ENCODE measurements at places on chromosomes 6 and 20. TPM values are rescaled to one million over a fixed set of nuclear protein-coding genes. Genes with fewer than 3 reads are reported as not detected.

DNA sequence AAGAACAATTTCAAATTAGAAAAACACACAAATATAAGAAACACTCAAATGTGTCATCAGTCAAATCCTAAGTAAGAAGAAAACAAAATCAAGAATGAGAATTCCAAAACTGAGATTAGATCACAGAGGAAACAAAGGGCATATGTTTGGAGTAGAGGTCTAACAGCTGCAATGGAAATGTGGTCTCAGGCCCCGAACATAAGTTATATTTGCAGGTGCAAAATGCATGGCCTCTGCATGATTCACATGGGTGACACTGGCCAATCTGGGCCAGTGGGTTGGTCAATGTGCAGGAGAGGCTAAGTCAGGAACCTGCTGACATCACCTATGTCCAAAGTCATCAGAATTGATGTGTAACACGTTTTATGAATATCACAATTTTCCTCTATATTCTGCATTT is 108.5 kb upstream of the MAP7 start:
- DNase-seq: no peak
- H3K4me3 ChIP-seq: no peak overlapping the region
- no peaks in the 10 kb centered on the region for H3K27me3 ChIP-seq
- no peak overlapping the region for H3K27ac ChIP-seq

TRIM15 gene
- total RNA-seq: not detected

DNA sequence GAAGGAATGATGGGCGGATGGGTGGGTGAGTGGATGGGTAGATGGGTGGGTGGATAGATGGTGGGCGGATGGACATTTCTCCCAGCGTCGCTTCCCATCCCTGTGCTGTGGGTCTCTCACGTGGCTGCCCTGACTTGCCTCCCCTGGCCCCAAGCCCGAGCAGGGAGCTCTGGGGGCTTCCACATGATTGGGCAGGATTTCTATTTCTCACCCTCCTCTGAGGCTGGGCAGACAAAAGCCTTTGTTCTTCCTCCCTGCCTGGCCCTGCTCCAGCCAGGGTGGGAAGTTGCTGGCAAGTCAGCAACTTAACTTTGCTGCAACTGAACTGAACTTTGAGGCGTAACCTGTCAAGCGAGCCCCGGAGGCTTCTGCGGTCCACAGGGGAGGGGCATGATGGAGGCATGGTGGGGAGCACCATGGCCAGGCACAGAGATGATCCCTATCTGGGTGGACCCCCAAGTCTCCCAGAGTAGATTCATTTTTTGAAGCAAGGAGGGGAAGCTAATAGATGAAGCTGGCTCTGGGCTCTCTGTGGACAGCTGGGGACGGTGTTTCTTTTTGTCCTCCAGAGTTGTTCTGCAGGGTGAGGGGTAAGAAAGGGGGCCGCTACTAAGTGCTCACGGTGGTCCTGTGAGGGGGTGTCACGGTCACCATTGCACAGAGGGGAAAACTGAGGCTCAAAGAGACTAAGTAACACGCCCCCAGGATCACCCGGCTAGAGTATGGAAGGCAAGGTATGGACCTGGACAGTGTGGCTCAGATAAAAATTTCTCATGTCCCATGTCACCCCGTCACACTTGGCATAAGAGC is 140.1 kb downstream of the CEBPB start:
- DNase-seq: no peak
- peaks cover 3% of the 10 kb centered on the region for H3K4me1 ChIP-seq
- H3K27me3 ChIP-seq: peaks cover 2% of the 10 kb centered on the region
- no peak overlapping the region for H3K27ac ChIP-seq

DNA sequence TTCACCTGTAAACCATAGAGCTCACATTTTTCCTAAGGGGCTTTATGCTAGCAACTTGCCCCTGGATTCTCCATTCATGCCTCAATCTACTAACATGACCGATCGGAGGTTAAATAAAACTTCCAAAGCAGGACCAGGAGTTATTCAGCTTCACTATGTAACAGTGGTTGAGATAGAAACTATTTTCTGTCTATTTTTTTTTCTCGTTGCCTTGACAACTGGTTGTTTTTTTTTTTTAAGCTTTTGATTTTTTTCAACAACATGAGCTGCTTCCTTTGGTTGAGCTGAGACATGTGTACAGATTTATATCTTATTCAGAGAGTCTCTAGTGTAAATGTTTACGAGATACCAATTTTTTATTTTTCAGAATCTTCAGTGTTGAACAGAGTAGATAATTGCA is 85.7 kb downstream of the SHLD1 start:
- H3K27ac ChIP-seq: peak overlapping the region; percentile 42
- H3K4me1 ChIP-seq: peaks cover 20% of the 10 kb centered on the region
- DNase-seq: no peak
- no peak overlapping the region for H3K4me3 ChIP-seq
- peaks cover 8% of the 10 kb centered on the region for H3K36me3 ChIP-seq
- H3K27me3 ChIP-seq: no peaks in the 10 kb centered on the region

OR2H2 gene
- total RNA-seq: not detected

RNF217 gene
- total RNA-seq: 1.1 TPM

DEK gene
- 282 TPM for total RNA-seq

SMPDL3A gene
- not detected for total RNA-seq

IBTK gene
- 26.8 TPM for total RNA-seq

- no peaks in the 10 kb centered on the region for H3K4me1 ChIP-seq
- peaks cover 2% of the 10 kb centered on the region for H3K36me3 ChIP-seq
- H3K27ac ChIP-seq: no peak overlapping the region
- DNase-seq: no peak
- H3K27me3 ChIP-seq: no peaks in the 10 kb centered on the region
Observed at GRCh38 chr6:108699290-108700041, 138.7 kb downstream of the FOXO3 start.

FAM162B gene
- not detected for total RNA-seq

TPX2 gene
- 164 TPM for total RNA-seq

RGL2 gene
- total RNA-seq: 52.8 TPM

SFTA2 gene
- total RNA-seq: not detected

GRCh38 chr20:48064929-48065328 is 279.6 kb upstream of the SULF2 start:
- no peaks in the 10 kb centered on the region for H3K36me3 ChIP-seq
- no peaks in the 10 kb centered on the region for H3K27me3 ChIP-seq
- DNase-seq: no peak
- no peak overlapping the region for H3K4me3 ChIP-seq
- H3K4me1 ChIP-seq: no peaks in the 10 kb centered on the region

DNA sequence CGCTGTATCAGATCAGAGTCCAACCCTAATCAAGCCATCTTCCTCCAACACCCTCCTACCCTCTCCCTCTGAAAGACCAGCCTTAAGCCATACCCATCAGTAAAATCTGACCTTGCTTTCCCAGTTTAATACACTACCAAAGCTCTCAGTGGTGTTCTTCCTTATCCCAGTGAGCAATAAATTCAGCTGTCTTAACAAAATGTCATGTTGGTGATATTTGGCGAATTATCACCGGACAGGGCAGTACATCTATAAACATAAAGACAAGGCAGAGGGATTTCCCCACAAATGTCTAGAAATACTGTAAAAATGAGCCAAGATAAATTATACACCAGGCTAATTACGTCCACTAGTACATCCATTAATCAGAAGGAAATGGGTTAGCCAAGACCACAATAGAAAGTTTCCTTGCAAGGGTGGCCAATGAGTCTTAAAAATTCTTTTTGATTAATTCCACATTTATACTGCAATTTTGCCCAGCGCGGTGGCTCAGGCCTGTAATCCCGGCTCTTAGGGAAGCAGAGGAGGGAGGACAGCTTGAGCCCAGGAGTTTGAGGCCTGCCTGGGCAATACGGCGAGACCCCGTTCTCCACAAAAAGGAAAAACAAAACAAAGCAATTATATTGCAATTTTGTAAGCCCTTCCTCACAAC is 905 bp downstream of the RARS2 start:
- peaks cover 44% of the 10 kb centered on the region for H3K36me3 ChIP-seq
- no peak for DNase-seq
- no peaks in the 10 kb centered on the region for H3K27me3 ChIP-seq
- peak overlapping the region; percentile 91 for H3K27ac ChIP-seq

RNF144B gene
- 1.7 TPM for total RNA-seq

- H3K27me3 ChIP-seq: no peaks in the 10 kb centered on the region
- H3K4me1 ChIP-seq: no peaks in the 10 kb centered on the region
- no peak overlapping the region for H3K27ac ChIP-seq
- H3K4me3 ChIP-seq: no peak overlapping the region
- H3K36me3 ChIP-seq: no peaks in the 10 kb centered on the region
Observed at GRCh38 chr6:161918628-161919205, 644.9 kb upstream of the AGPAT4 start.

DNMT3B gene
- total RNA-seq: 4.1 TPM

GRM1 gene
- not detected for total RNA-seq

ELOVL4 gene
- total RNA-seq: 0.79 TPM

GRCh38 chr20:45019762-45020123 is 53.4 kb downstream of the STK4 start:
- H3K27ac ChIP-seq: no peak overlapping the region
- DNase-seq: no peak
- peaks cover 75% of the 10 kb centered on the region for H3K36me3 ChIP-seq
- no peaks in the 10 kb centered on the region for H3K27me3 ChIP-seq
- H3K4me1 ChIP-seq: peaks cover 42% of the 10 kb centered on the region

C6orf118 gene
- total RNA-seq: not detected

GRCh38 chr6:157981395-157982101 is at the start of gene SYNJ2:
SYNJ2 (plus strand) TSS chr6:157981863; CDS start chr6:157981962, 99 bp downstream.
- peaks cover 6% of the 10 kb centered on the region for H3K36me3 ChIP-seq
- H3K4me1 ChIP-seq: peaks cover 53% of the 10 kb centered on the region
- DNase-seq: peak; percentile 89
- H3K4me3 ChIP-seq: peak within 1 kb of the TSS; percentile 96
- peaks cover 12% of the 10 kb centered on the region for H3K27me3 ChIP-seq

KIF25 gene
- total RNA-seq: not detected

GRCh38 chr6:71197780-71198179 is 90.8 kb upstream of the OGFRL1 start:
- no peaks in the 10 kb centered on the region for H3K36me3 ChIP-seq
- no peak overlapping the region for H3K4me3 ChIP-seq
- no peak overlapping the region for H3K27ac ChIP-seq

NOTCH4 gene
- total RNA-seq: 0.20 TPM

GRCh38 chr20:37408302-37409193 is 62.6 kb downstream of the SRC start:
- DNase-seq: no peak
- H3K27me3 ChIP-seq: peaks cover 29% of the 10 kb centered on the region
- no peaks in the 10 kb centered on the region for H3K36me3 ChIP-seq
- no peak overlapping the region for H3K27ac ChIP-seq
- peaks cover 16% of the 10 kb centered on the region for H3K4me1 ChIP-seq
- H3K4me3 ChIP-seq: no peak overlapping the region

DNA sequence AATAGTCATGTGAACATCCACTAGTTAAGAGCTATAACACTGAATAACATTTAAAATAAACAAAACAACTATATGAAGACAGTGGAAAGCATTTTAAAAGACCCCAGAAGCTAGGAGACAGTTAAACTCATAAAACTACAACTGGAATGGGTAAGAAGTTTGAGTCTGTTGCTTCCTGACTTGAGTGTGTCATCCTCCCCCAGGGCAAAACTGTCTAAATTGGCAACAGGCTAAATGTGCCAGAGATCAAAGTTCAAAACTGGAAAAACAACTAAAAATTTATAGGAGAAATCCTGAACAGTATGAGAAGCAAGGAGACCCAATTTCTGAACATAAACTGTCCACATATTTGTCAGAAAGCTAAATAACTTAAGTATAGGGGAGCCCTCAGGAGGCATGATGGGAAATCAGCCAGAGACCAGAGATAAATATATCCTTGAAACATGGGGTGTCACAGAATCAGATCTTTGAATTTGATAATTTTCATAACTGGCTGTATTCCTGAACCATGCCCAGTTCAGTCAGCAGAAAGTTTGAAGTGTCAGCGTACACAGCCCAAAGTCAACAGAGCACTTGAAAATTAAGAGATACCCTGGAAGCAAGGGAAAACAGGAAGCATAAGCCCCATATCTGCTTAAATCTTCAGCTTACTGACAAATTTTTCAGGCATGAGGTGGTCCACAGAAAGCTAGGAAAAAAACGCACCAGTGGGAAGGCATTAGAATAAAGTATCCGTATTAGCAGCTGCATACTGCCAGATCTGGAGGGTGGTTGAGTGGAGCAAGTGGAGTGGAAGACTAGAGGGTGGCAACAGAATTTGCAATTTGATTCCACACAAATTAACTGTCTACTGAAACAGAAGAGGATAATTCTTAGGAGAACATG is 516.1 kb upstream of the MAN1A1 start:
- no peak overlapping the region for H3K27ac ChIP-seq
- peaks cover 7% of the 10 kb centered on the region for H3K27me3 ChIP-seq
- H3K4me3 ChIP-seq: no peak overlapping the region
- H3K36me3 ChIP-seq: no peaks in the 10 kb centered on the region

DNA sequence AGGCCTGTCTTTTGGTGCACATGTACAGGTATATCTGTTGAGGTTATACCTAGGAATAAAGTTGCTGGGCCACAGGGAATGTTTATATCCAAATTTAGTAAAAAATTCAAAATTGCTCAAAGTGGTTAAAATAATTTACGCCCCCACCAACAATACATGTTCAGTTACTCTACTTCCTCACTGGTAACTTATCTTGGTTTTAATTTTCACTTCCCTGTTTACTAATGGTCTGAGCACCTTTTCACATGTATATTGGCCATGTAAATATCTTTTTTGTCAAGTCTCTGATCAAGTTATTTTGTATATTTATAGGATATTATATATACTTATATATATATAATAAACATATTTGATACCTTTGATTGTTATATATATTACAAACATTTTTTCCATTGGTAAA is 9.7 kb downstream of the PDE7B start:
- no peak overlapping the region for H3K27ac ChIP-seq
- no peaks in the 10 kb centered on the region for H3K27me3 ChIP-seq
- peaks cover 5% of the 10 kb centered on the region for H3K36me3 ChIP-seq
- DNase-seq: no peak
- no peak overlapping the region for H3K4me3 ChIP-seq

GRCh38 chr6:52360028-52360427 is 1.9 kb upstream of the PAQR8 start:
- H3K27ac ChIP-seq: no peak overlapping the region
- peaks cover 33% of the 10 kb centered on the region for H3K4me1 ChIP-seq
- no peak for DNase-seq

DNA sequence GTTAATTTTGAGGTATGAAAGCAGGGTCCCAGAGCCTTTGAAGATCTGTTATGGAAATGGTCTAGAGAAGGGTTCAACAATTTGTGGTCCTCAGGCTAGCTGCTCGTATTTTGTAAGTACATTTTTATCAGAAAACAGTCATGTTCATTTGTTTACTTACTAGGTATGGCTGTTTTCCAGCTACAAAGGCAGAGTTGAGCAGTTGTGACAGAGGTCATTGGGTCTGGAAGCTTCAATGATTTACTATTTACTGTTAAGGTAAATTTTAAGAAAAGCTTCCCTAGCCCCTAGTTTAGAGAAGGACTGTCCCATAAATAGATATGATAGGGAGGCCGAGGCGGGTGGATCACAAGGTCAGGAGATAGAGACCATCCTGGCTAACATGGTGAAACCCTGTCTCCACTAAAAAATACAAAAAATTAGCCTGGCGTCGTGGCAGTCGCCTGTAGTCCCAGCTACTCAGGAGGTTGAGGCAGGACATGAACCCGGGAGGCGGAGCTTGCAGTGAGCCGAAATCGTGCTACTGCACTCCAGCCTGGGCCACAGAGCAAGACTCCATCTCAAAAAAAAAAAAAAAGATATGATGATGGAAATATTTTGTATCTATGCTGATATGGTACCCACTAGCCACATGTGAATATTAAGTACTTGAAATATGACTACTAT is 538.4 kb upstream of the CITED2 start:
- H3K36me3 ChIP-seq: no peaks in the 10 kb centered on the region
- DNase-seq: no peak
- H3K4me3 ChIP-seq: no peak overlapping the region

- H3K4me1 ChIP-seq: no peaks in the 10 kb centered on the region
- H3K27me3 ChIP-seq: no peaks in the 10 kb centered on the region
- no peak overlapping the region for H3K4me3 ChIP-seq
- no peaks in the 10 kb centered on the region for H3K36me3 ChIP-seq
Observed at GRCh38 chr20:24698706-24699206, 229.3 kb downstream of the SYNDIG1 start.

Measured in activated CD4-positive, alpha-beta T cell treated with anti-CD3 and anti-CD28 coated beads, Interleukin-2, amount 10 ng/mL, durations not matched to agents 7 days and 5 days (primary cell).